Activated CD4-positive, alpha-beta T cell treated with anti-CD3 and anti-CD28 coated beads, Interleukin-10, Interleukin-2, amounts not matched to agents 100 ng/mL and 50 ng/mL, durations not matched to agents 16 hours and 8 hours (primary cell): ENCODE measurements at places on chromosomes 1 and 21.

DNA sequence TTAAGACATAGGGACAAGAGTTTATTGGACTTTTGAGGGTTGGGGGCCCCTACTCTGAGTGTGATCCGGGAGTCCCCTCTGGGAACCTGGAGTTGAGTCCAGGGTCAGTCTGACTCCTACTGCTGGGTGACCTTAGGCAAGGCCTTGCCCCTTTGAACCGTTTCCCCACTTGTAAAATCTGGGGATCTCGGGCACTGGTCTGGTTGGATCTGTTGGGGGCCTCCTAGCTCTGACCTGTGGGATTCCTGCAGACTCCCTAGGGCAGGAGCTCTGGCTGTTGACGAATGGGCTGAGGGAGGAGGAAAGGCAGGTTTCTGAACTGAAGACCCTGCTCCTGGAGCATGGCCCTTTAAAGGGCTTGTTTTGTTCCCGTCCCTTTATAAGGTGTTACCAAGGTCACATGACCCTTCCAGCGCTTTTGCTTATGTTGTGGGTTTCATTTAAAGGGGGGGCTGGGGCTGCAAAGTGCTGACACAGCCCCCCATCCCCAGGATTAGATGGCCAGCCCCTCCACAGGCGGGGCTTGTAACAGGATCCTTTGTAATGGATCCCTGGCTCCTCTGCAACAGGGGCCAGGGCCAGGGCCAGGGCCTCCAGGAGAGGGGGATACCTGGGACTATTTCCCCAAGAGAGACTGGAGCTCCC lies 50.7 kb downstream of the YARS1 start:
- DNase-seq: no peak

DNA sequence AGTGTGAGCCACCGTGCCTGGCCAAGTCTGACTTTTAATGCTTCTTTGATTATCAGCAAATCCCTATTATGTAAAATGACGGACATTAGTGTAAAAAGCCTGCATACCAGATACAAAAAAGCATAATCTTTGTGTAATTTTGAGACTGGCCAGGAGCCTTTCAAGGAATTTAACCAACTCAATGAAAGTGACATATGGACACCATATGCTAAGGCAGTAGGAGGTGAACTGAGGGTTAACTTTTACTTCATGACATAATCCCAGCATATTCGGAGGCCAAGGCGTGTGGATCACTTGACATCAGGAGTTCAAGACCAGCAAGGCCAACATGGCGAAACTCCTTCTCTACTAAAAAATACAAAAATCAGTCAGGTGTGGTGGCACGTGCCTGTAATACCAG lies 94.6 kb downstream of the EIF4G3 start:
- no peak for DNase-seq

DNA sequence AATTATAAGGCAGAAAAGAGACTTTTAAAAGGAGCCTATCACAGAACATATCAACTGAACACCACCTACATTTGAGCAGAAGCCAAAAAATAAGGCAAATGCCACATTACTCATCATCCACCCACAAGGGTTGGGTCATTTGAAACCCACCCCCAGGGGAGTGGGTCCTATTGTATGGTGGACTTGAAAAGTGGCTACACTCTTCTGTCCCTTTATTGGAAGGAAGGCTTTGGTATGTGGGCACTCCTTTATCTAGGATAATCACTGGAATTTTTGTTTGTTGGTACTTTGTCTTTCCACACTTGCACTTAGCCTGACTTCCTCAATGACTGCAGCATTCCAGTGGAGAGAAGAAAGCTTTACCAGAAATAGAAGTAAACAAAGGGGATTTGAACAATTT lies 157.2 kb upstream of the COL11A1 start:
- no peak for DNase-seq

- peak; percentile 53 for DNase-seq
Observed at GRCh38 chr1:44377925-44378784, 23.1 kb upstream of the ERI3 start.

- peak; percentile 30 for DNase-seq
Observed at GRCh38 chr1:119347858-119348257, 20.7 kb upstream of the HAO2 start.

GRCh38 chr1:11067716-11068599 lies 8.1 kb upstream of the SRM start:
- no peak for DNase-seq

GRCh38 chr1:9202240-9202870 lies 32.2 kb upstream of the H6PD start:
- DNase-seq: no peak

DNA sequence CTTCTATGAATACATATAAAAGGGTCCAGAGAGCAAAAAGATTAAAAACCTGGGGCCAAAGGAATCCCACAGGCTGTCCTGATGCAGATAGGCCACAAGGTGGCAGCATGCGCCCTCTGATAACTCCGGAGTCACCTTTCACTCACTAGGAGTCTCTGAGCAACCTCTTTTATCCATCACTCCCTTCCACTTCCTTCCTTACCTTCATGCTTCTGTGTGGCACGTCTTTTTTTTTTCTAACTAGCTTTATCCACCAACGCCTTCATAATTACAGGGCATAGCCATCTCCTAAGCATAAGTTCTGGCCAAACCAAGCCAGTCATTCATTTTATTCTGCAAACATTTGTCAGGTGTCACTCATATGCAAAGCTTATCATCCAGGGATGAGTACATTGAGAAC lies 3.9 kb upstream of the PGLYRP4 start:
- DNase-seq: peak; percentile 72

DNA sequence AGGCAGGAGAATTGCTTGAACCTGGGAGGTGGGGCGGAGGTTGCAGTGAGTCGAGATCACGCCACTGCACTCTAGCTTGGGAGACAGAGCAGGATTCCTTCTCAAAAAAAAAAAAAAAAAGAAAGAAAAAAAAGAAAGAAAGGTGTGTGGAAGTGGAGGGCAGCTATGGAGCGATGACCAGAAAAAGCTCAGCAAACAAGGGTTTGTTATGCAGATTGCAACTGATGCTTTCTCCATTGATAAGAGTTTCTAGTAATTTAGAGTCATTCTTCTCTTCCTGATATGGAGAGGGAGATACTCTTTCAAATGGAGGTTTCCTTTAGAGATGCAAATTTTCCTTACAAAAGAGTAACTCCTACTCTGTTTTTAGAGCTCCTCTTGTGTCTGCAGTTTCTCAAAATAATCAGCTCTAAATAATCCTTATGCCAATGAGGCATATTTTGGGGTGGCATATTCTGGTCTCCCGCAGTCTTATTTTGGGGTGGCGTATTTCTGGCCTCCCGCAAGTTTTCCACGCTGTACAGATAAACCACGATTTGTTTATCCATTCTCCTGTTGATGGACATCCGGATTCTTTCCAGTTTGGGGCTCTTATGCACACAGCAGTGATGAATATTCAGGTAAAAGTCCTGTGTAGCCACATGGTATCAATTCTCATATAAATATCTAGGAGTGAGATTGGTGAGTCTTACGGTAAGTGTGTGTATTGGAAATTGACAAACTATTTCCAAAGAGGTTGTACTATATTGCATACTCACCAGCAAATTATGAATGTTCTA lies 30.7 kb upstream of the RCC2 start:
- DNase-seq: no peak

- DNase-seq: peak; percentile 4
Observed at GRCh38 chr1:167984886-167985489, 48.1 kb upstream of the MPC2 start.

DNA sequence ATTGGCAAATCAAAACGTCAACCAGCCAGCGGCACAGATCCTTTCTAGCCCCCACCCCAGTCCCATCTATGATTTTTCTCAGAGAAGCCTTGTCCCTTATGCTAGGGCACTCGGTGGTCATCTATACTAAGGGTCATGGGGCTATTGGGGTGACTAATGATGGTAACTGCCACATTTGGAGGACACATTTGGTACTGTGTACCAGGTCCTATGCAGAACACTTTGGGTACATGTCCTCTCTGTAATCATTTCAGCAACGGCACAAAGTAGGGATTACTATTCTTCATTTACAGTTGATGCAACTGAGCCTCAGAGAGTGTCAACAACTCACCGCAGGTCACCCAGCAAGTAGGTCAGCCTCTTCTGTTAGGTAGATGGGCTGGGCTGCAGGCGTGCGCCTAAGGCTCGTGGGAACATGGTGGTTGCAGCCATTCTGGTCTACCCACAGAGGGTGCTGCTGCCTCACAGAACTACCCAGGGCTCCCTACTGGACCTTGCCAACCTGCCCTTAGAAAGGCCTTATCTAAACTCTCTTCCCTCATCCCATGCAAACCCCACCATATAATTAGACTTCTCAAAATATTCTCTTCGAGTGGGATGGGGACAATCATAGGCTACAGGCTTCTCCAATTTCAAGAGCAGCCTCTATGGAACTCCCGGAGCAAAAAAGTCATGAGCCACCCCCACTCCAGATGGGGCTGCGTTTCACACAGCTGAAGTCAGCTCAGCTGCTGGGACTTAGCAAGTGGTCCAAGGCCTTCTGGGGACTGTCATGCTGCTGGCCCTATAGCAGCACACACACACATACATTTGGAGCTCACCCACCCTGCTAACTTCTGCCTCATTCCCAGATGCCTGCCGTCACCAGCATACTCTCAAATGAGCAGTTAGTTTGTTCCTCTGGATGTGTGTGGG lies 5.8 kb upstream of the SDHB start:
- peak; percentile 62 for DNase-seq

DNA sequence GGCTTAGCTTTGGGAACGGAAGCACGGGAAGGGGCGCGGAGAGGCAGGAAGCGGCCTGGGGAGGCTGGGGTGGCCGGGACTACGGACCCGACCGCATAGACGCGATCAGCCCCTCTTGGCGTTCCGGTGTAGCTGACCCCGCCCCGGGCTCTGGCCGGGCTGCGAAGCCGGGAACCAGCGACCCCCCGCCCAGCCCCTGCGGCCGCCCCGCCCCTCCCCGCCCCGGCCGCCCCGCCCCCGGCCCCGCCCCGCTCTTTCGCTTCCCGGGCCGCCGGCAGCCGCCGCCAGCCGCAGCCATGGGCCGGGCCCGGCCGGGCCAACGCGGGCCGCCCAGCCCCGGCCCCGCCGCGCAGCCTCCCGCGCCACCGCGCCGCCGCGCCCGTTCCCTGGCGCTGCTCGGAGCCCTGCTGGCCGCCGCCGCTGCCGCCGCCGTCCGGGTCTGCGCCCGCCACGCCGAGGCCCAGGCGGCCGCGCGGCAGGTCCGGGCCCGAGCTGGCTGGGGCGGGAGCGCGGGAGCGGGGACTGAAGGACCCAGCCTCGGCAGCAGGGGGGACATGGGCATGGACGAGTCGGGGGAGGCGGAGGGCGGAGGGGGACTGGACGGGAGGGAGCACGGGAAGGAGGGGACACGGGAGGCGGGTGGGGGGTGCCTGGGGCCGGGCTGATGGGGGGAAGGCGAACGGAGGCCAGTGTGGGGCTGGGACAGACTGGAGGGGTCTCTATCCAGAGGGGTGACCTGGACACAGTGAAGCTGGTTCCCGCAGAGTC lies at the start of gene SELENON:
Gene SELENON (plus strand): TSS at position 259 of the 768 bp plus-strand sequence. CDS start 38 bp downstream, at position 297.
- DNase-seq: no peak

- DNase-seq: no peak
Observed at GRCh38 chr1:36136535-36136934, 11.5 kb upstream of the COL8A2 start.

- no peak for DNase-seq
Observed at GRCh38 chr21:45334134-45334533, 46.4 kb upstream of the POFUT2 start.

GRCh38 chr1:233183226-233184020 lies 112.1 kb downstream of the PCNX2 start:
- DNase-seq: no peak

- DNase-seq: no peak
Observed at GRCh38 chr1:8355439-8356255, 37.7 kb downstream of the SLC45A1 start.

- no peak for DNase-seq
Observed at GRCh38 chr1:179742717-179743678, at the start of gene FAM163A. Gene FAM163A (plus strand): TSS chr1:179743291. CDS start chr1:179813098, 69,807 bp downstream.

GRCh38 chr1:145926686-145927062 lies 610 bp downstream of the RBM8A start:
- DNase-seq: peak; percentile 74

- DNase-seq: no peak
Observed at GRCh38 chr1:30133414-30134055, 589.9 kb downstream of the MATN1 start.

DNA sequence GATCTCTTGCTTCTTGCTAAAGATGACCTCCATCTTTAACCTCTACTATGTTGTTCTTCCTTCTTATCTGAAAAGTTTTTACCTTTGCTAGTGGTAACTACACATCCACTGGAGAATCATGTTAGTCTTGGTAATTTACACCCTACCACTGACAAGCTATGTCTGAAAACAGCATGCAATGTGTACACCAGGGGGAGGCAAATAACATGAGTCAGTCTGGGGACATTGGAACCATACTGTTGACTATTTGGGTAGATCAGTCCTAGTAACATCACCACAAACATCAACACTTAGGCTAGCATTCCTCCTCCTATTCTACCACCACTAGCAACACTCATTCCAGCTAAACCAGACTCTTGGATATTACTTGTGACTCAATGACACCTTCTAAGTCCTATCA lies 549.0 kb downstream of the KCNT2 start:
- DNase-seq: no peak

DNA sequence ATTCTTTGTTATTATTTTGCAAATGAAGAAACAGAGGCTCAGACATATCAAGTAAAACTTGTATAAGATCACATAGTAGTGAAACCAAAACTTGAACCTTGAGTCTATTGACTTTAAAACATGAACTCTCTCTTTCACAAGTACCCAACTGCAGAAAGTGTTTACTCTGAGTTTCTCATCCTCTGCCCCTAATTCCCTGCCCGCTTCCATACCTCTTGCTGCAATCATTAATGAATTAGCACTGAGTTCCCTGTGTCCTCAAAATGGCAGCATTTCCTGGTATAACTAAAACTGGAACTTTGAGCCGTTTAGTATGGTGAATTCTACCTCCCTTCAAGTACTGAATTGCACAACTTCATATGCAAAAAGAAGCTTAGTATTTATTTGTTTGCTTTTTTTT lies 147.7 kb upstream of the DNAH14 start:
- no peak for DNase-seq

DNA sequence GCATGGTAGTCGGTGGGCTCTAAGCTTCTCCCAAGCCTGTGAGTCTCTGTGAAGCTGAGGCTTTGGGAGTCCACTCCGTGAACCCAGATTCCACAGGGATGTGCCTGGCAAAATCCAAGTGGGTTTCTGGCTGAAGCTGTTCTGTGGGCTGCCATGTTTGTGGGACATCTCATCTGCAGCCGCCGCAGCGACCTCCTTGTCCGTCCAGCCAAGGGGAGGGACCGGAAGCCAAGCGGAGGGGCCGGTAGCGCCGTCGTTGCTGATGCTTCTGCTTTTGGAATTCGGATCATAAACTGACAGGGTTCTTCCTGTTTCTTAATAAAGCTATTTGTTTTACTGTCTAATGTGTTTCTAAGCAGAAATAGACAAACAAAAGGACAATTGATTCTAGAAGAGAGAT lies 13.3 kb downstream of the KIF26B start:
- no peak for DNase-seq
